ENCODE measurements at places on chromosomes 2 and 18. TPM values are rescaled to one million over a fixed set of nuclear protein-coding genes. Genes with fewer than 3 reads are reported as not detected.

- no peak overlapping the region for H3K4me3 ChIP-seq
- DNase-seq, result no peak
- H3K4me1 ChIP-seq, result peaks cover 2% of the 10 kb centered on the region
Observed at GRCh38 chr2:3297523-3297922, 80.1 kb downstream of the EIPR1 start.

MTCL1 gene
- 56.9 TPM for total RNA-seq

GRCh38 chr18:59742325-59743111 lies 45.3 kb upstream of the CCBE1 start:
- DNase-seq, result no peak
- no peak overlapping the region for H3K27ac ChIP-seq
- peaks cover 31% of the 10 kb centered on the region for H3K4me1 ChIP-seq
- H3K36me3 ChIP-seq, result peaks cover 5% of the 10 kb centered on the region
- H3K4me3 ChIP-seq, result no peak overlapping the region
- H3K27me3 ChIP-seq, result no peaks in the 10 kb centered on the region

GRCh38 chr2:152525277-152525838 lies 190.4 kb downstream of the FMNL2 start:
- peaks cover 36% of the 10 kb centered on the region for H3K4me1 ChIP-seq
- DNase-seq, result no peak
- peak overlapping the region; percentile 91 for H3K27ac ChIP-seq

GRCh38 chr2:79714283-79714682 lies 201.4 kb downstream of the CTNNA2 start:
- H3K27ac ChIP-seq, result no peak overlapping the region
- H3K4me1 ChIP-seq, result peaks cover 43% of the 10 kb centered on the region
- no peak for DNase-seq
- H3K36me3 ChIP-seq, result no peaks in the 10 kb centered on the region
- no peak overlapping the region for H3K4me3 ChIP-seq

DNA sequence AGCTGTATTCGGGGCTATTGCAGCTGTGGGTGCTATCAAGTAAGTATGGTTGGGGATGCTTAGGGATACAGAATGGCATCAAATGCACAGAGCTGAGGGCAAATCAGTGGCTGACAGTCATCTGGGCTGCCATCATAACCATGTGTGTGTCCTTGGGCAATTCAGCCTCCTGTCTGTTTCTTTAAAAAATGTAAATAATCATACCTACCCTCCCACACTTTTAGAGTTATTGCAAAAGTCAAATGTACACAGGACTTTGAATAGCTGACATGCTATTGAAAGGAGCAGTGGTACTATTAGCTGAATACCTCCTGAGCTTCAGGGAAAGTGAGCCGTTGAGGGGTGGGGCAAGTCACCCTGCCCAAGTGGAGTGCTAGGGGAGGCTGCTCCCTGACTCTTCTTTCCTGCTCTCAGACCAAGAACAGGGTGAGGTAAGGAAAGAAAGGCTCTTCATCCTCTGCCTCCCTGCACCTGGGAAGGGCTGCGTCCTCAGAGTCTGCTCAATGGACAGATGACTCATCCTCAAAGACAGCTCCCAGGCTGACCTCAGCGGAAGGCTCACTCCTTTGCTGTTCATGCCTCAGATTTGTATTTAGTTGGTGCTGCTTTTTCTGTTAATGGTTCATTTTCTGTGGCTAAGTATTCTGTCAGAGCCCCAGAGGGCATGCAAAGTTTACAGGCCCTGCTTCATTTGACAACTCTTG lies 54.9 kb upstream of the BZW1 start:
- no peak for DNase-seq
- peak overlapping the region; percentile 54 for H3K27ac ChIP-seq
- no peaks in the 10 kb centered on the region for H3K36me3 ChIP-seq
- peaks cover 25% of the 10 kb centered on the region for H3K4me1 ChIP-seq
- no peak overlapping the region for H3K4me3 ChIP-seq
- H3K27me3 ChIP-seq, result peaks cover 3% of the 10 kb centered on the region

SPC25 gene
- total RNA-seq, result 5.6 TPM

BCL2 gene
- total RNA-seq, result 2.5 TPM

DNA sequence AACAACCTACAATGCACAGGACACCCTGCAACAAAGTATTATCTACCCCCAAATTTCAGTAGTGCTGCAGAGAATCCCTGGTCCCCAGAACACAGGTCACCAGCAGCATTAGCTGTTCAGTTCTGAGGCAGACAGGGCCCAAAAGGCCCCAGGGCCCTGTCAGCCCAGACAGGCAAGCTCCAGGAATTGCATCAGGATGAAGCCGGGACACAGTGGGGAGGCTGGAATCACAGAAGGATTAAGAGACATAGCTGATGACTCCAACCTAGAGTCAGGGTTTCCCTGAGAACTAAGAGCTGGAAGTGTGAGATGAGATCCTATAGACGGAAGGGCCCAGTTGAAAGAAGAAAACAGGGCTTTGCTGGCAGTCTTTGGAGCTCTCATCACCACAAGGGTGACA lies 148.1 kb downstream of the GALNT14 start:
- H3K4me1 ChIP-seq, result no peaks in the 10 kb centered on the region
- no peak overlapping the region for H3K4me3 ChIP-seq

GRCh38 chr2:23019476-23019875 lies 365.5 kb upstream of the KLHL29 start:
- no peaks in the 10 kb centered on the region for H3K36me3 ChIP-seq
- H3K27ac ChIP-seq, result no peak overlapping the region
- no peak for DNase-seq
- H3K4me1 ChIP-seq, result no peaks in the 10 kb centered on the region

- peaks cover 2% of the 10 kb centered on the region for H3K4me1 ChIP-seq
- H3K36me3 ChIP-seq, result peaks cover 46% of the 10 kb centered on the region
- peak; percentile 90 for DNase-seq
- H3K27ac ChIP-seq, result no peak overlapping the region
Observed at GRCh38 chr18:45879681-45880655, 54.5 kb downstream of the SIGLEC15 start.

- no peak for DNase-seq
- H3K36me3 ChIP-seq, result no peaks in the 10 kb centered on the region
Observed at GRCh38 chr2:221488136-221488807, 83.8 kb downstream of the EPHA4 start.

C2orf81 gene
- total RNA-seq, result 2.4 TPM

GRCh38 chr2:95006588-95006987 lies 18.9 kb upstream of the MAL start:
- H3K36me3 ChIP-seq, result no peaks in the 10 kb centered on the region
- peaks cover 15% of the 10 kb centered on the region for H3K27me3 ChIP-seq
- DNase-seq, result no peak
- H3K27ac ChIP-seq, result no peak overlapping the region

DNA sequence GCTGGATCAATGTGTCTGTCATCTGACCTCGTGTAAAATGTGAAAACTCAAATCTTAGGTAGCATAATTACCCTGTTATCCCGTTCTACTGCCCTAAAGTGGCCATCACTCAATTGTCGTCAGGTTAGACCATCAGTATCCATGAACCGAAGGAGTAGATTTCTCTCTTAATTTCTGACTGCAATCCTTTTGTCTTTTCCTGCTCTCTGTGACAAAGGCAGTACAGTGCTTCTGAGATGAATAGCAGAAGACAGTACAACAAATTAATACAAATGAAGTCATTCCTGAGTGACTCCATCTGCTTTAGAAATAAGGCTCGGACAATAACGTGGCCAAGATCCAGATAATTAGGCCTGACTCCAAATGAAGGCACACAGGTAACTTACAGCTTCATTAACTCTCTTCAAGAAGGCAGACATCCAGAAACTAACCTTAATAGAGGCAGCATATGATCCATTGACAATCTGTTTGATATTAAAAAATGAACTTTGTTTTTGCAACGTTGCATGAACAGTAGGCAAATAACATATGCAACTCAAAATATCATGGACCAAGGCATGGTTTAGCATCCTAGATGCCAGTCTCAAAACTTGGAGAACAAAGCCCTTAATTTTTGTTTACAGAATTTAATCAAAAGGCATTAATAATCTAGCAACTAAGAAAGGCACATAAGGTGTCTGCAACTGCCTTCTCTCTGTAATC lies 96.7 kb upstream of the CDH20 start:
- H3K4me3 ChIP-seq, result no peak overlapping the region
- H3K4me1 ChIP-seq, result no peaks in the 10 kb centered on the region
- no peaks in the 10 kb centered on the region for H3K36me3 ChIP-seq
- no peak for DNase-seq
- H3K27me3 ChIP-seq, result peaks cover 23% of the 10 kb centered on the region

DNA sequence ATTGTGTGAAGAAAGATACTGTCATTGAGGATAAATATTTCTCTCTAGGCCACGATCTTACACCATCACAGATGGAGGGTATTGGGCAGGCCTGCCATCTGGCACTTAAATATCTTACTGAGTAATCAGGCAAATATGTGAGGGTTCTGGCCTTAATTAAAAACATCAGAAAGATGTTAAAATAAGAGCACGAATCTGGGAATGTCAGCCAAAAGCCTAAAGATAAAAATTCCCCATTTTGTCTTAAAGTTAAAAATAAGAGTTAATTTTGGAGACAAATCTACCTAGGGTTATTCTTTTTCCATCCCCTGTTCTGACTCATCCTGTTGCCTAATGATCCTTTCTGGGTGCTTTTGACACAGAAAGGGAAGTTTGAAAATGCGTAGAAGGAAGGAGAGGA lies 121.0 kb downstream of the SUCLG1 start:
- no peak for DNase-seq
- H3K4me1 ChIP-seq, result no peaks in the 10 kb centered on the region
- peaks cover 2% of the 10 kb centered on the region for H3K27me3 ChIP-seq
- H3K4me3 ChIP-seq, result no peak overlapping the region
- H3K27ac ChIP-seq, result no peak overlapping the region

GRCh38 chr2:237319086-237319820 lies 94.7 kb downstream of the COL6A3 start:
- H3K27me3 ChIP-seq, result no peaks in the 10 kb centered on the region
- no peak overlapping the region for H3K4me3 ChIP-seq
- no peak for DNase-seq
- H3K36me3 ChIP-seq, result peaks cover 5% of the 10 kb centered on the region
- no peak overlapping the region for H3K27ac ChIP-seq

RTP5 gene
- not detected for total RNA-seq

ATG16L1 gene
- 20.9 TPM for total RNA-seq

DNA sequence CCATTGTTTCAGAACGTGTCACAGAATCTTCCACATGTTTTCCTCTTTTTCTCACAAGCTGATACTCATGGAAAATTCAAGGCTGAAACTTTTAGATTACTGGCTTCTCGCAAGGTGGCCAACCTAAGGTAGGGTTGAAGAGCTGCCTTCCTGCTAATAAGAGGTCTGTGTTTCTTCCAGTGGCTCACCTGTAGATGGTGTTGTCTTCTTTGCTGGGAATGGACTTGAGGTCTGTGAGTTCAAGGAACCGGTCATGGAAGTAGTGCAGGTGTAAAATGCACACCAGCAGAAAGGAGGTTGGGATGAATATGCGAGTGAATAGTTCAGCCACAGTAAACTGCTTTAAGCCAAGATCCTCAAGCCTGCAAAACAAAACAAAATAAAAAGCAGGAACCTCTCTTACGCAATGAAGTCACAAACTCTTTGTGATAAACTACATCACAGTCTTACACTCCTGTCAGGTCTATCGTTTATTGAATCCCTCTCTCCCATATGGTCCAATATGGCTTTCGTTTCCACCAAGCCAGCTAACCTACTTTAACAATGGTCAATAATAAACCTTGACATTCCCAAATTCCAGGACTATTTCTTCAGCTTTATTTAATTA lies 258.9 kb downstream of the NAPG start:
- no peaks in the 10 kb centered on the region for H3K4me1 ChIP-seq
- no peak overlapping the region for H3K27ac ChIP-seq
- no peaks in the 10 kb centered on the region for H3K27me3 ChIP-seq
- DNase-seq, result no peak
- no peak overlapping the region for H3K4me3 ChIP-seq
- H3K36me3 ChIP-seq, result peaks cover 52% of the 10 kb centered on the region

DNA sequence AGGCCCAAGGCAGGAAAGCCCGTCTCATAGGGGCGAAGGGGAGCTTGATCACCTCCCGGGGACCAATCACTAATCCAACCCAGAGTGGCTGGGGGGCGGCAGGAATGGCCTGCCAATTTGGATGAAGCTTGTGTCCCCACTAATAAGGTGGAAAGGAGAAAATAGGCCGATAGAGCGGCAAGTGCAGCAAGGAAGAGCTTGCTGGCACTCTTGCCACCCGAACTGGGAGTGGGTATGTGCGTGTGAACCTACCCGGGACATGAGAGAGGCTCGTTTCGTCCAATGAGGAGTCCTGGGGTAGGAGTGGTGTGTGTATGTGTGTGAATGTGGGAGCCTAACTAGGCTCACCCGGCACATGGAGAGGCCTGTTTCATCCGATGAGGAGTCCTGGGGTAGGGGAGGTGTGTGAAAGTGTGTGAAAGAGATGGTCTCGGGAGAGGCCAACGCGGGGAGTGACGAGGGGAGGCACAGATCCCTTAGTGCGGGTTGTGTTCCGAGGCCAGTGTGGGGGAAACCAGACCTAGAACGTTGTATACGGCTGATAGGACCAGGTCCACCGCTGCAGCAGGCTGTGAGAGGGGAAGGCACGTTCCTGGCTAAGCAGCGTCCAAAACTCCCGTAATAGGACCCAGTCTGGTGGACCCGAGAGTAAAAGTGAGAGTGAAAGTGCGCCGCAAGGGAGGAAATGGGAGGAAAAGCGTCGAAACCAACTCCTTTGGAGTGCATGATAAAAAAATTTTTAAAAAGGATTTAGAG lies 47.1 kb upstream of the SELENOI start:
- no peak overlapping the region for H3K4me3 ChIP-seq
- DNase-seq, result no peak
- no peaks in the 10 kb centered on the region for H3K4me1 ChIP-seq
- no peaks in the 10 kb centered on the region for H3K36me3 ChIP-seq
- no peaks in the 10 kb centered on the region for H3K27me3 ChIP-seq
- no peak overlapping the region for H3K27ac ChIP-seq

RNF152 gene
- 76.4 TPM for total RNA-seq

DNA sequence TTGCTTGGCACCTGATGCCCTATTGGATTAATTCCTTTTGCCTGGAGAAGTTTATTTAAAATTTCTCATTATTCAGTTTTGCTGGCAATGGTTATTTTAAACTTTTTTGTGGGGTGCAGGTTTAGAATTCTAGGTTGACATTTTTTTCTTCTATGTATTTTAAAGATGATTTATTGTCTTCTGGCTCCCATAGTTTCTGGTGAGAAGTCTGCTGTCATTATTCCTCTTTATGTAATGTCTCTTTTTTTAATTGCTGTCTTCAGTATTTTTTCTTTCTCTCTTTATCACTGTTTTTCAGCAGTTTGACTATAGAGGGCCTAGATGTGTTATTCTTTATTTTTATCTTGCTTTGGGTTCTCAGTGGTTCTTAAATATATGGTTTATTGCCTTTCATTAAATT lies 182.2 kb upstream of the STON1 start:
- peaks cover 29% of the 10 kb centered on the region for H3K36me3 ChIP-seq
- no peaks in the 10 kb centered on the region for H3K27me3 ChIP-seq
- DNase-seq, result no peak
- peaks cover 23% of the 10 kb centered on the region for H3K4me1 ChIP-seq
- H3K4me3 ChIP-seq, result no peak overlapping the region
- no peak overlapping the region for H3K27ac ChIP-seq

GRCh38 chr2:29165362-29166241 lies 50.4 kb downstream of the CLIP4 start:
- DNase-seq, result no peak
- peaks cover 32% of the 10 kb centered on the region for H3K36me3 ChIP-seq
- peaks cover 14% of the 10 kb centered on the region for H3K4me1 ChIP-seq
- peak overlapping the region; percentile 42 for H3K27ac ChIP-seq
- H3K4me3 ChIP-seq, result no peak overlapping the region
- no peaks in the 10 kb centered on the region for H3K27me3 ChIP-seq

ABCG8 gene
- not detected for total RNA-seq

NRP2 gene
- total RNA-seq, result 58.4 TPM

RIF1 gene
- 39.3 TPM for total RNA-seq
